Upper lobe of right lung (tissue), 1 donor: ENCODE measurements at places on chromosomes 11 and 22.

DNA sequence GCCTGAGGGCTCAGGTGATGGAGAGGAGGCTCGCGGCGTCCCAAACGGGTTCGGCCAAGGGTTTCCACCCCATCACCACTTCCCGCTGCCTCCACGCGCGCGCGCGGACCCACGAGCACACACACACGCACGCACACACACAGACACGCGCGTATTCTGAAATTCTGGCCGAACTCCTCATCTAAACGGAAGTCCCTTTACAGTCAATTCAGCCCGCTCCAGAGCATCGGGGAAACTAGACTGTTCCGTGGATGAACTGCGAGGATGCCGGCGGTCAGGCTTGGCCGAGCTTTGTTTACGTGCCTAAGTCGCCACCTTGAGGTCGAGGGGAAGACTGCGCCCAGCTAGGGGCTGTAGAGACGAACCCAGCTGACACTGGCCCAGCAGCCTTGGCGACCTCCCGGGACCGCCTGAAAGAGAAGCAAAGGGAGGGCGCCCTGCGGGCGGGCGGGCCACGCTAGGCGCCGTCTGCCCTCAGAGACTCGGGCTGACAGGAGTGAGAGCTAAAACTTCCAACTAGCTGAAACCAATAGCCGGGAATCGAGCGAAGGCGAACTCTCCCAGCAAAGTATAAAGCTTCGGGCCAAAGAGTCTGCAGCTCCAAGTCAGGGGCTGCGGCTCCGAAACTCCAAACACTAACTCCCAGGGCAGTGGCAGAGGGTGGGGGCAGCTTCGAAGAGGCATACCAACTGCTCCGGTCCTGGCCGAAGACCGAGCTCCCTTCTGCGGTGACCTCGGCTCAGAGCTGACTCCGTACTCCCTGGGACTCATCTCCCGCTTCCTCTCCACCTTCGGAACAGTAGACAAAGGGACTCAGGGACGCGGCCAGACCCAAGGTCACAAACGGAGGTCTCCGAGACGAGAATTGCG, 124.7 kb upstream of the C11orf58 start:
- peak; percentile 91 for DNase-seq

GRCh38 chr11:75627906-75628668, 40.8 kb downstream of the MAP6 start:
- no peak for DNase-seq

DNA sequence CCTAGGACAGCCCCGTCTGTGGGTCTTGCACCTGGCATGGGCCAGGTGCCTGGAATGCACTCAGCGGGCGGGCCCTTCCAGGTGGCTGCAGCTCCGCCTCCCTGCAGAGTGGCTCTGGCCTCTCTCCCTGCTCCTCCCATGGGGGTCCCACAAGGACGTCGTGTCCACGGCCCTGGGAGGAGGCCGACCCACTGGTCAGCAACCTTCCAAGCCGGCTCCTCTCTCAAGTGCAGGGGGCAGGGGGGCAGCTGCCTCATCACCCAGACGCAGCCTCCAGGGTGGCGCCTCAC, 41.9 kb downstream of the CERK start:
- no peak for DNase-seq

DNA sequence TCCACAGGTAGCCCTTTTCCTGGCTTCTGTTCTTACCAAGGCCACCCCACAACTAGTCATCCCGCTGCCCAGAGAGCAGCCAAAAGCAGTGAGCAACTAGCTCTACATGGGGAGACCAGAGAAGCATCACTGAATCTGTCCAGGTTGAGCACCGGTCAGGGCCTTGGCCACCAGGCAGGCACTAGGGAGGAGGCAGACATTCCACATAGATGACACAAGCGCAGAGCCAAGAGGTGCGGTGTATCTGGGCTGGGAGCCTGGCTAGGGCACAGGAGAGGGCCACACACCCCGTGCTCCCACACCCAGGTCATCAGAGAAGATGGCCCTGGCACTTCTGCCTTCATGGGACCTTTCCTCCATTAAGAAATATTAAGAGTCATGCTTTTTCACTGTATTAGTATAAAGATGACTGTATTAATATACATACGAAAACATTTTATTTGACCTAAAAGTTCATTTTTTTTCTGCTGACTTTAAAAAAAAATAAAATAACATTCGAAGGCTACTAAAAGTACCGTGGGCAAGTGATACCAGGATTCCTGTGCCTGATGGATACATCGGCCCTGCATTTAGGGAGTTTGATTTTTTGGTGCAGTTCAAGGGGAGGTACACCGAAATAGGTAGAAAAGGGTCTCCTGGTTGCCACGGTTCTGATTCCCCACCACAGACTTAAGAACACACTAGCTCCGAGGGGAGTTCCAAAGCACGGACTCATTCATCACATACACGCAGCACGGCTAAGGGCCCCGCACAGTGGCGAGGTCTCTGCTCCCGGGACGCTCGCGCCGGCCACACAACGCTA, 1.2 kb downstream of the DGCR2 start:
- peak; percentile 79 for DNase-seq

DNA sequence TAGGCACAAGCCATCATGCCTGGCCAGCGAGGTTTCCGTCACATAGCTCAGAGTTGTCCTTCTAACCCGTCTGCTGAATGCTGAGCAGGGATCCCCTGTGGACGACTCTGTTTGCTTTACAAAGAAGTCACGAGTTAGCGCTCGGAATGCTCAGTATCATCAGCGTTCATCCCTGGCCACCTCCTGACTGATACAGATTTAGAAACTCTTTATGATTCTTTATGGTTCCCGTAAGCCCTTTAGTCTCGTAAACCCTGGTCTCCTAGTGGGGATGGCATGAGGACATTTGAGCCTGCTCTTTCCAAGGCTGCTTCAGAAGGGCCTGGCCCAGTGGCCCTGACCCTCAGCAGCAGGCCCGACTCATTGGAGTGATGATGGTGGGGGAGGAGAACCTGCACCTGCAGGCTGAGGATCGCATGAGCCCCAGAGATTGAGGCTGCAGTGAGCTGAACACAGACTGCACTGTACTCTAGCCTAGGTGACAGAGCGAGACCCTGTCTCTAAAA, 9.6 kb downstream of the PEX26 start:
- DNase-seq: no peak

DNA sequence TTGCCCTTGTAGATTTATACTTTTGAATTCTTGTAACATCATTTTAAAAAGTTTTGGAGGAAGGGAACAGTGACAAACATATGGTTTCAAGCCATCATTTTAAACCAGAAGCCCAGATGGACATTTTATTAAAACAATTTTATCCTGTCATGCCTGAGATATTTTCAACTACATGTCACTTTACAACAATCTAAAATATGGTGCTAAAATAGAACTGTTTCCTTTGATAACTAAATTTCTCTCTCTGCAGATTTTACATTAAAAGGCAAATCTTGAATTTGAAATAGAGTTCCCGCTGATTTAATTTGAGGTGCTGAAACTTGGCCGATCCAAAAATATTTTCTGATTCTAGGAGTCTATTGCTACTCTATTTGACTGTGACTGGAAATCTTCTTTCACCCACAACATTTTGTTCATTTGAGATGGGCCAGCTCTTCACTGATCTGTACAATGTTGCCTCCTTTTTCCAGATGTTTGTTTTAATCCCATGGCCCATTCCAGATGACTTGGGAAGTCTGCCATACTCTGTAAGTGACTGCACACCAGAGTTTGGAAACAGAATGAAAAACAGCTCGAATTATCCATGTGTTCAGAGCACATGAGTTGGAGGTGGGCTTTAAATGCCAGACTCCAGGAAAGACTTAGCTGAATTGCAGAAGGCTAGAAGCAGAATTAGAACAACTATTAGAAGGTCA, 402.5 kb downstream of the TMEM135 start:
- DNase-seq: no peak

GRCh38 chr11:34267417-34267816, 90.4 kb downstream of the ABTB2 start:
- DNase-seq: no peak

DNA sequence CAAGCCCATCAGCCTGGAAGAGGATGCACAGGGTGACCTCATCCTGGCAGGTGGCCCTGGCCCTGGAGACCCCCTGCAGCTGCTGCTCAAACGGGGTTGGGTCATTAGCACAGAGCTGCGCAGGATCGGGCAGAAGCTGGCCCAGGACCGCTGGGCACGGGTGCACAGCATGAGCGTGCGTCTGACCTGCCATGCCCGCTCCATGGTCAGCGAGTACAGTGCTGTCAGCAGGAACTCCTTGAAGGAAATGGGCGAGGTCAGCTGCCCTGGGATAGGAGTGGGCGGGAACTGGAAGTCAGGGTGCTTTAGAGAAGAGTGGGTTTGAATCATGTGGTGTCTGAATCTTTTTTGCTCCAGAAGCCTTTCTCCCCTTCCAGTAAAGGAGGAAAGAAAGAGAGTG, 61.1 kb downstream of the INSC start:
- no peak for DNase-seq

DNA sequence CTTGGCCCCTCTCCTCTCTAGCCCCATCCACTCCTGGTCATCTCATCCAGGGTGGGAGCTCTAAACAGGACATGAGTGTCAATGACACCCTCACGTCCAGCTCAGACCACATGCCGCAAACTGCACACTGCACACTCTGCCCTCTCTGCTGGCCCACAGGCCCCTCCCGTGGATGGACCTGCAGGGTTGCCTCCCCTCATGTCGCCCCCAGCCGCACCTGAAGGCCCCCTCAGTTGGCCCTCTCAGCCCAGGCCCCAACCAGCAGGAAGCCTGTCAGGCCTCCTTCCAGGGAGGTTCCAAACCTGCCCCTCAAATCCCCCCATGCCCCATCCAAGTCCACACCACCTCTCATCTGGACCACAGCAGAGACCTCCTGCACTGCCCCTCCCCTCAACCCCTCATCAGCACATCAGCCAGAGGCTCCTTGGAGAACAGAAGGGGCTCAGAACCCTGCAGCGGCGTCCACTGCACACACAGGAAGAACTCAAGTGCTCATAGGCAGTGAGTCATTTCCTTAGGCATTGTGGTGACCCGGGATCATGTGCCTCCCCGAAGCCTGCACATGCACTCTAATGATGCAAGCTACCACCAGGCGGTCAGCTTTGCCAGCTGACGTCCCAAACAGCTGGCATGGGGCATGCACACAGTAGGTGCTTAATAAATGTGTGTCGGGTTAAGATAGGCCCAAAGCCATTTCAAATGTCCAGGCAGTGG, 12.9 kb upstream of the CDKN1C start:
- DNase-seq: peak; percentile 86

GRCh38 chr11:36360826-36361415, 64.8 kb downstream of the PRR5L start:
- DNase-seq: no peak

DNA sequence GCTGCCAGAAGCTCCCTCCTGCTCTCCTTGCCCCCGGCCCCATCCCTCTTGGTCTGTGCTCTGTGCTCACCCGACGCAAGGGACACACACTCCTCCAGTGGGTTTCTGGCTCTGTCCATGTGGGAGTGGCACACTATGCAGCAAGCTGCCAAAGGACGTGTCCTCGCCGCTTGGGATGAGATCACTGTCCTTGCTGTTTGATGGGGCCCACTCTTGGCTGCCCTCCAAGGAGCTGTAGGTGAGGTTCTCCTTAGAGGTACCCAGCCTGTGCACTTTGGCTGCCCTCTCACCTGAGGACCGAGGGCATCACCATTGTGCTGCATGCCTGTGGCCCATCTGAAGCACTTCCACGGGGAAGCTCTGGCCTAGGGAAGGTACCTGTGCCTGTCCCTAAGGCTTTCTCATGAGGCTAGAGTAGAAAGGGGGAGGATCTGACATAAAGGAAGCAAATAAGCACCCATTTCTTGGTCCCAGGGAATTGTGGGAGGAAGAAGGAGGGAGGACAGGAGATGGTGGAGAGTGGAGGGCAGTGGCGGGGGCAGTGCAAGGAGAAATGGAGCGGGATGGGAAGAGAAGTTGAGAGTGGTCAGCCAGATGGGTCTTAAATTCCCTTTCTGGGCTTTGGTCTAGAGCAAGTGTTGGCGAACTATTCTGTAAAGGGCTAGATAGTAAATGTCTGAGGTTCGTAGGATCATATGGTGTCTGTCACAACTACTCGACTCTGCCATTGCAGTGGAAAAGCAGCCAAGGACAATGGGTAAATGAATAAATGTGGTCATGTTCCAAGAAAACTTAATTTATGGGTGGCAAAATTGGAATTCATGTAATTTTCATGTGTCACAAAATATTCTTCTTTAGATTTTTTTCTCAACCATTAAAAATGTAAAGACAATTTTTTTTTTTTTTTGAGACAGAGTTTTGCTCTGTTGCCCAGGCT, 47.0 kb upstream of the AMPD3 start:
- no peak for DNase-seq

- DNase-seq: no peak
These were observed 20.8 kb upstream of the ATP5MG start for GRCh38 chr11:118380571-118380970.

DNA sequence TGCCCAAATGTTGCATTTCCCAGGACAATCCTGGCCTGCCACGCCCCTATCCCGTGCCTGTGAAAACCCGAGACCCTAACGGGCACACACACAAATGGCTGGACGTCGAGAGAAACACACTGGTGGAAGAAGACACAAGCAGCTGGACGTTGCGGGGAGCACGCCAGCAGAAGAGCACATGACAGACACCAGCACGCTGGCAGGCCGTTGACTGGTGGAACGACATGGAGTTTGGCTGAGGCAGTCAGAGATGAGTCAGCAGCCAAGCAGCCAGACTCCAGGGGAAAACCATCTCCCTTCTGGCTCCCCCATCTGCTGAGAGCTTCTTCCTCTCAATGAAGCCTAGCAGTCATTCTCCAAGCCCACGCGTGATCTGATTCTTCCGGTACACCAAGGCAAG, 606.7 kb upstream of the LRRC4C start:
- DNase-seq: no peak

DNA sequence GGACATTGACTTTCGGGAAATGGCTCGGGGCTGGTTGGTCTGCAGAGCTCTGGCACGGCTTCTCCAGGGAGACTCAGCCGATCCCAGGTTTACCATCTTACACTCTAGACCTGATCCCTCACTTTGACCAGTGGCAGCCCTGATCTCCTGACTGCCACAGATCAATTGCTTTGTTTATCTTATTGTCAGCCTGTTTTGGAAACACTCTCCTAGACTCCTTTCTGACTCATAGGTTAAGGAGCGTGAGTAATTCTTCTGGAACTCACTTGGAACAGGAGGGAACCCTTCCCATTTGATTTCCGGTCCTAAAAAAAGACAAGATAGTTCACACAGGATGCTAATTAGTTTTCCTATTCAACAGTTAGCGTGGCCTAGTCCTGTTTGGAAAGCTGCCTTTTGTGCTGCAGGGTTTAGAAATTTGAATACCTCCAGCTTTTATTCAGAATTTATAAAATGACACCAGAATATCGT, 16.0 kb upstream of the BMAL1 start:
- no peak for DNase-seq

GRCh38 chr11:64489831-64490441, 101.1 kb upstream of the SLC22A12 start:
- peak; percentile 74 for DNase-seq

DNA sequence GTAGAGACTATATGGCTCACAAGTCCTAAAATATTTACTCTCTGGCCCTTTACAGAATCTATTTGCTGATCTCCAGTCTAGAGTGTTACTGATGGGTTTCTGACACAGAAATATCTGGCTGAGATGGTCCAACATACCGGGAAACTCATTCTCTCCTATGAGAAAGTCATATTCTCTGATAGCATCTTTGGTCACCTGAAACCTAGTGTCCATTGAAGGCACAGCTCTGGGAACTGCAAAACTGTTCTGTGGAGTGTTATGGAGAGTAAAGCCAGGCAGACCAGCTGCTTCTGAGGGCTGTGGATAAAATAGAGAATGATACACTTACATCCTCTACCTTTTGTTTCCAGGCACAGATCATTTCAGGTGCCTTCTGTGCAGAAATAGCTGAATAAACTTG, 2.5 kb upstream of the C11orf24 start:
- DNase-seq: no peak
